ENCODE measurements at places on chromosomes 11 and 22.

DNA sequence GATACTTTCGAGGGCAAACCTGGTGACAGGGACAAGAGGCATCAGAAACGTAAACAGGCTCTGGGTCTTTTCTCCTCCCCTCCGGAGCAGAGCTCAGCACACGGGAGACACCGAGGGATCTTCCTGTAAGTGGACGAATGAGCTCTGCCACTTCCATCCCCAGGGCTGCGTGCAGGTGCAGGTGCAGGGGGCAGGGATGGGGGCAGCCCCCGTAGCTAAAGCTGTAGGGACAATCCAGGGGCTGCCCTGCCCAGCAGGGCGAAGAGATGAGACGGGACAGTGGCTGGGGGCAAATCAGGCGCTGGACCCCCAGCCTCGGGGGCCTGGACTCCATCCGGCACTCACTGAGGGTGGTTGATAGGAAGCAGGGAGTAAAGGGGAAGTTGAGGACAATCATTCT lies 505.4 kb downstream of the BRD1 start:
- DNase-seq = no peak

DNA sequence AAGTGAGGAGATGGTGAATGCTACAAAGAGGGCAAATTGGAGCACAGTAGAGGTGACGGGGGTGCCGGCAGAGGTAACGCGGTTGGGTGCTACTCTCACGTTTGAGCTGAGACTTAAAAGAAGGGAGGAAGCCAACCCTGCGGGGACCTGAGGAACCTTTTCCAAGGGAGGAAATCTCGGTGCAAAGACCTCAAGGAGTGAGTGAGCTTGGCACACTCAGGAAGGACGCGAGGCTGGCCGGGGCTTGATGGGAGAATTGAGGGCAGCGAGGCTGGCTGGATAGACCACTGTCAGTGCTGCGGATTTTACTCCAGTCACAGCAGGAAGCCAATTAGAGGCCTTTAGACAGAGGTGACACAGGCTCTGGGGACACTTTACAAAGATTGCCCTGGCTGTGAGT lies 25.0 kb downstream of the TSKU start:
- no peak for DNase-seq

DNA sequence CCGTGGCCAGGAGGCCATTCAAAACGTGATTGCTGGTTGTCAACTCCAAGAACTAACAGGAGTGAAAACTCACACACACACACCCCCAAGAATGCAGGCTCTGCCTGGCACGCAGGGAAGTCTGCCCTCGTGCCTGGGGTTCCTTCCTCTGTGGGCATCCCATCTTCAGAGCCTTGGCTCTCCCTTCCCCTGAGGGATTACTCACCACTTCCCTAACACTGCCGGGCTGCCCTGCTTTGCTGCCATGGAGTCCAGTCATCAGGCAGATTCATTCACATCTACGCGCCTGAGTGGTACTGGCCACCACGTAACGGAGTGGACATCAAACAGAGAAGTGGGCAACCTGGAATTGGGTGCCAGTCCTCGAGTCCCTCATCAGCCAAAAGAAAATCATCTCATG lies 120.7 kb upstream of the TMEM45B start:
- no peak for DNase-seq

DNA sequence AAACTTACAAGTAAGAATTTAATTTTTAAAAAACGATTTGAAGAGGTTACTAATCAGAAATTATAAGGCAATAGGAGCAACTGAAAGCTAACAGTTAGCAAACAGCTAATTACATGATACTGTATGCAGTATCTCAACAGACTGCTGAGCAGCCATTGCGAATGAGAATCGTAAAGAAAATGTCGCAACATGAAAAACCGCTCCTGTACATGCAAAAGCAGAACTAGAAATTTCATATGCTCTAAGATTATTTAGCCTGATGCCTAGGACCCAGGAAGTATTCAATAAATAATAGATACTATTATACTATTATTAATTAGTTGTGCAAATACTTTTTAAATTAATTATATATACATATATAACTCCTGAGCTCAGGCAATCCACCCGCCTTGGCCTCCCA lies 48.7 kb upstream of the EP300 start:
- DNase-seq = no peak

DNA sequence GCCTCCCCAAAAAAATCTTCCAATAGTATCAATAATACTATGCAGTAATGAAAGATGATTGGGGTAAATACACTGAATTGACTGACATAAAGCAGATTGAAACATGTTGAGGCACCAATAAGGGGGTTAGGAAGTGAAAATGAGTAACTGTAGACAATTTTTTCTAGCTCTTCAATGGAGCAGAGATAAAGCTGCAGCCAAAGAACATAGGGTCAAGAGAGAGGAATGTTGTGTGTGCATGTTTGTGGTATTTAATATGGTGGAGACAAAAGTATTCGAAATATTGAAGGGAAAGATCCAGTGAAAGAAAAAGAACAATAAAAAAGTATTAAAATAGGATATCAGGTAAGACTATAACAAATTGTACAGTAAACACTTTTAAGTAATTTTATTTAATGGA lies 450.0 kb upstream of the CCDC179 start:
- DNase-seq = no peak

- DNase-seq = peak; percentile 35
Observed at GRCh38 chr11:120108154-120108784, 29.6 kb downstream of the TRIM29 start.

DNA sequence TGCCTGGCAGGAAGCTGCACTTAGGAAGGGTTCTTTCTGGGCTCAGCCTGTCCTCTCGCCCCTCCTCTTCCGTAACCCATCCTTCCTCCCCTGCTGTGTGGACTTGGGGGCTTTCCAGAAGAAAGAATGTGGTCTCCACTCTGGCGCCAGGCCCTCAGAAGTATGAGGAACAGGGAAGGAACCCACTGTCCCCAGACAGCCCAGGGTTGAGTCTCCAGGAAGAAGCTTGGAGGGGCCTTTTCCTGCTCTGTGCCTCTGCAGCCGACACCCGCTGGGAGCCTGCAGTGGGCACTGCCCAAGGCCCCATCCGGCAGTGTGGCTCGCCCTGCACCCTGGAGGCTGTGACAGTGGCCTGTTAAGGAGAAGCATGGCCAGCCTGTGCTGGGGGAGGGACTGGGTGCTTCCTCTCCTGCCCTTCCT lies 112.6 kb downstream of the ST3GAL4 start:
- DNase-seq = no peak

- DNase-seq = no peak
Observed at GRCh38 chr22:39270280-39270679, 25.5 kb upstream of the PDGFB start.

DNA sequence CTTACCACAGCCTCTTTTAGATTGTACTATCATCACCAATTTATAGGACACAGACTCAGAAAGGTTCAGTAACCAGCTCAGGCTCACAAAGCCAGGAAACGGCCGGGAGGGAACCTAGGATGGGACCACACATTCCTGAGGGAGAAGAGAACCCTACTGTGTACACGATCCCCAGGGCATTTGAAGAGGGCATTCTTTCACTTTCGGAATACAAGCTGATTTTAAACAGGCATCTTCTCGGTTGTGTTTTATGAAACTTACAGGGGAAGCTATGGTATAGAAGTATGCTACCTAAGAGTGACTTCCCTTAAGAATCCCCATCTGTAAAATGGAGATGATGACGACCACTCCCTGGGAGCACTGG lies 19.0 kb downstream of the SMCO4 start:
- no peak for DNase-seq

GRCh38 chr11:129295746-129296145 lies 79.9 kb upstream of the BARX2 start:
- DNase-seq = no peak

DNA sequence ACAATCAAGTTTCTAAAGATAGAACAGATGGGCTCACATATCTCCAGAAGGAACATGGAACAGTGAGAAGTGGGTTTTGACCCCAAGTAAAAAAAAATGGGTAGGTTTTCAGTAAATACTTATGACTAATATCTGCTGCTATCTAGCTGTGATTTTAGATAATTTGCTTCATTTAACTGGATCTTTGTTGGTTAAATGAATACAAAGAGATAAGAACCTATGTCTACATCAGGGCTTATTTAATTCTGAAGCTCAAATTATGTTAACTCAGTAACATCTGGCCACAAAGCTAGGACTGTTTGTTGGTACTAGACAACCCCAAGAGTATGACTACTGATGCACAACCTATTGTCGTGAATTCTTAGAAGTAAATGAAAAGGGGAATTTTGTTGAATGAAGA lies 144.4 kb upstream of the SESN3 start:
- no peak for DNase-seq

GRCh38 chr11:64876835-64877341 lies 1.5 kb downstream of the EHD1 start:
- DNase-seq = no peak

DNA sequence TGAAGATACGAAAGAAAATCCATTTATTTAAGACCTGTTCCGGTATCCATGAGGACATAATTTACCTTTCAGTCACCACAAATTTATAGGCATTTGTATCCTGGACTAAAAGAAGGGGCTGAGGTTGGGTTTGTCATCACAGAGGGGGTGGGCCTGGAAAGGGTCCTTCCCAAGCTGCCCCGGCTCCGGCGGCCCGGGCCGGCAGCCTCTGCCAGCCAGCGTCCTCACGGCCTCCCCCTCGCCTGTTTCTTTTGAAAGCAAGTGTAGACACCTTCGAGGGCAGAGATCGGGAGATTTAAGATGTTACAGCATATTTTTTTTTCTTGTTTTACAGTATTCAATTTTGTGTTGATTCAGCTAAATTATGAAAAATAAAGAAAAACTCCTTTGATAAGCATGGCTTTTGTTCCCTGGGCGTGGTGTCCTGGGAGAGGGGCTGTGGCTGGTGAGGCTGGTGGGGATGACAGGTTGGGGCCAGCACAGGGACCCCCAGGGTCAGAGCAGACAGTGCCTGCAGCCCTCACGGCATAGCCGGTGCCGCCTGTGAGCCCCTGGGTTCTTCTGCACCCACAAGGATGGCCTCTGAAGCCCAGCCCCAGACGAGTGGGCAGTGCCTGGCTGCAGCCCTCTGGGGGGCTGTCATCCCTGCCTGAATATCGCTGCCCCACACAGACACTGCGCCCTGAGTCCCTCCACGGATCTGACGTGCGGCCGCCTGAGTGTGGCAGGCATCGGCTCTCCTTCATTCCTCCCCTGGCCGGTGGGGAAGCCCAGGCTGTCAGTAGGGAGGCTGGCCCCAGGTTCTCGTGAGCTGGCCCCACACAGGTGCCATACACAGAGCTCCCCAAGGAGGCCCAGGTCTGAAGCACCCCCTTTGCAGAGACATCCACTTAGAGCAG lies 1075.9 kb downstream of the BRD1 start:
- no peak for DNase-seq

- DNase-seq = no peak
Observed at GRCh38 chr11:42772886-42773285, 538.9 kb upstream of the API5 start.

GRCh38 chr11:69350040-69350439 lies 56.1 kb downstream of the MYEOV start:
- DNase-seq = no peak

GRCh38 chr22:50070366-50070765 lies 12.3 kb upstream of the TTLL8 start:
- no peak for DNase-seq

DNA sequence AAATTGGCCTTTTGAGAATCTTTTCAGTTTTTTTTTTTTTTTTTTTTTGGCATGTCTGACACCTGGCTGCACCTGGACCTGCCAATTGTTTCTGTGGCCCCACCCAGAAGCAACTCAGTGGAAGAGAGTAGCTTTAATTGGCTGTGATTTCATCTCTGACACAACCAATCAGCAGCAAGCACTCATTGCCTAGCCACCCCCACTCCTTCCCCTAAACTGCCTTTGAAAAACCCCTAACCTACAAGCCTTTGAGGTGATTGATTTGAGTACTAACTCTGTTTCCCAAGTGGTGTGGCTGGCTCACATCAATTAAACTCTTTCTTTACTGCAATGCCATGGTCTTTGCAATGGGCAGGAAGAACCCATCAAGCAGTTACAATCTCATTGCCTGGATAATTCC lies 98.2 kb upstream of the CHORDC1 start:
- DNase-seq = no peak

DNA sequence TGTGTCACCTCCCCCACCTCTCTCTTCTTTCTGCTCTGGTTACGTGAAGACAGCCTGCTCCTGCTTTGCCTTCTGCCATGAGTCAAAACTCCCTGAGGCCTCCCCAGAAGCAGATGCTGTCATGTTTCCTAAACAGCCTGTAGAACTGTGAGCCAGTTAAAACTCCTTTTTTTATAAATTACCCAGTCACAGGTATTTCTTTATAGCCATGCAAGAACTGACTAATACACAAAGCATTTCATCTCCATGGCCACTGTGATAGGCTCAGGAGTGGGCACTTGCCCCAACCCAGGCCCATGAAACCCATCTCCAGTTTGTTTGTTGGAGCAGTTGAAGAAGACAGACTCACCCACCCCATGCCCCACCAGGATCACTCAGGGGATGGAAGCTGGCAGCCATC lies 253.3 kb upstream of the ISX start:
- no peak for DNase-seq

DNA sequence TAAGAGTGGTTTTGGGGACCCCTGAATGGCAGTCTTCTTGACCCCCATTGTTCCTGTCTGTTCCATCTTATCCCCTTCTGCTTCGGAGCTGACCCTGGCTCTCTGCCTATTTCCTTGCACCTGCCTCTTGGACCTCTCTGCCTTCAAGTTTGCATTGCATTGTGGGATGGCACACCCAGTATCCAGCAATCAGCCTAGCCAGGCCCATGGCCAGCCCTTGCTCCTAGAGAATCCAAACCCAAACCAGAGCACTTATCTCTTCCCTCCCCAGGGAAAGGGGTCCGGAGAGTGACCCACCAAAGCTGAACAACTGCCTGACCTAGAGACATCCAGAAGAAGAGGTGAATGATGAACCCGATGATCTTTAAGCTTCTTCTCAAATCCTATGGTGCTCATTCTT lies 607.3 kb upstream of the CADM1 start:
- no peak for DNase-seq

Data from activated CD4-positive, alpha-beta T cell treated with anti-CD3 and anti-CD28 coated beads for 1 hour (primary cell).